MG63 (cell line): ENCODE measurements at places on chromosomes 3 and 15.

GRCh38 chr15:62791694-62792093 lies 250.9 kb upstream of the TPM1 start:
- DNase-seq = no peak

DNA sequence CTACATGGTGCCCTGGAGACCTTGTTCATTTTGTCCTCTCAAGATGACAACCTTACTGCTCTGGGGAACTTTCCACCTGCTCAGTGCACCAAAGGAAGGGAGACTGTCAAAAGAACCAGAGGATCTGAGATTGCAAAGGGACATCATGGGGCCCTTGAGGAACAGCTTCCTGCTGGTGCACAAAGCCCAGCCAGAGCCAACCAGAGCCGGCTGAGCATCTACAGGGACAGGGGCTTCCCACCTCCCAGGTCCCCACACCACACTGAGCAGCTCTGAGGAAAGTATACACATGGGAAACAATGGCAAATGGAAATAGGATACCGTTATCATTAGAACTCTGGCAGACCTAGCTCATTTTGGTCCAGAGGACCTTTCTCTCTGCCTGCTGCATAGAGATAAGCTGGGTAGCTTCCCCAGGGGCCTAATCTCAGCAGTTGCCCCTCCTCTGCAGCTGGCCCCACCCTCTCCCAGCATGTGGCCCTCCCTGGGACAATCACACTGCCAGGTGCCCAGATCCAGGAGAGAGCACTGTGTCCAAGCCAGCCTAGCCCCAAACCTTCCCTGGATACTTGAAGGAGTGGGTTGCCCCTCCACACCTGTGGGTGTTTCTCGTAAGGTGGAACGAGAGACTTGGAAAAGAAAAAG lies 123.4 kb upstream of the PRR20G start:
- DNase-seq = no peak

GRCh38 chr3:49158792-49159191 lies 7.3 kb downstream of the CCDC71 start:
- DNase-seq = peak; percentile 5

GRCh38 chr3:171365489-171365888 lies 94.7 kb downstream of the TNIK start:
- no peak for DNase-seq

GRCh38 chr3:150899141-150899540 lies 6.1 kb downstream of the MINDY4B start:
- DNase-seq = no peak

DNA sequence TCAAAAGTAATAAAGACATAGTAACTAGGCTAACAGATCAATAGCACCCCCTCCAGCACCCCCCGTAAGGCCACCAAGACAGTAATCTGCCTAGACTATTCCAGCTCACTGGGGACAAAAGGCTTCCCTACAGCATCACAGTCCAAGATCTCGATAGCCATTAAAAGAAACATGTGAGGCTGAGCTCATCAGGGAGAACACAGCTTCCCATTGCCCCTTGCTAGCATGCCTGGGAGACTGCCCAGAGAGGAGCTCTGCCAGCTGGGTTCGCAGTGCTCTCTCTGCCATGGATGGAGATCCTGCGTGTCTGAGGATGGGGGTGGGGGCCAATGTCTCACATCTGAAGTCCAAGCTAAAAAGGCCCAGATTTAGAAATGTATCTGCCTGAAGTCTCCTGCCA lies 17.8 kb downstream of the LRIG1 start:
- DNase-seq = peak; percentile 70

DNA sequence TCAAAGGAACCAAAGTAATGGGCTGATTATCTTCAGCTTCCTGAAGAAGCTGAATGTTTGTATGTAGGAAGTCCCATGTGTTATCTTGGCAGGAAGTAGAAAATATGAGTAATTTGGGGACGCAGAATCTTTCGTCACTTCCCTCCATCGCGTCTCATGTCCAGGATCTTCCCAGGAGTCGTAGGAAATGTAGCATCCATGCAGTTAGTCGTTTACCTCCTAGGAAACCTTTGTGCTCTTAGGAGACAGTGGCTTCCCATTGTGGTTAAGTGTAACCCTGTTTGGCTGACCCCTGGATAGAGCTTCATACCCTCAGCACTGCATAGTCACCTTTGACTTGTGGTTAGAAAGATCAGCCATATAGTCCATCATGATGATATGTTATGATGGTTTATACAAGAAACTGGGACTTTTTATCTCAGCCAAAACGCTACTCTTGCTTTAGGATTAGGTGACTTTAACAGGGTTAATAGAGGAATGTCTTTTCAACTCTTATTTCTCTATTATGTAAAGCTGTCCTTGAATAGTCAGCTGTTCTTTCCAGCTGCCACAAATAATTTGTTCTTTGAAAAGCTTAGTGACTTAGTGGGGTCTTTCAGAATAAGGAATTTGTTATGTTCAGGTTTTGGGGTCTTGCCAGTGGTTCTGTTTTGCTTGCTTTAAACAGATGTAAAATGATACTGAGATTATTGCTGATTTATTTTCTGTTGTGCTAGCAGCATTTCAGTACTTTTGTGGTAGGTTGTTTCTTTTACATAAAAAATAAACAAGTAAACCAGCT lies 92.2 kb downstream of the KLHL25 start:
- DNase-seq = no peak

DNA sequence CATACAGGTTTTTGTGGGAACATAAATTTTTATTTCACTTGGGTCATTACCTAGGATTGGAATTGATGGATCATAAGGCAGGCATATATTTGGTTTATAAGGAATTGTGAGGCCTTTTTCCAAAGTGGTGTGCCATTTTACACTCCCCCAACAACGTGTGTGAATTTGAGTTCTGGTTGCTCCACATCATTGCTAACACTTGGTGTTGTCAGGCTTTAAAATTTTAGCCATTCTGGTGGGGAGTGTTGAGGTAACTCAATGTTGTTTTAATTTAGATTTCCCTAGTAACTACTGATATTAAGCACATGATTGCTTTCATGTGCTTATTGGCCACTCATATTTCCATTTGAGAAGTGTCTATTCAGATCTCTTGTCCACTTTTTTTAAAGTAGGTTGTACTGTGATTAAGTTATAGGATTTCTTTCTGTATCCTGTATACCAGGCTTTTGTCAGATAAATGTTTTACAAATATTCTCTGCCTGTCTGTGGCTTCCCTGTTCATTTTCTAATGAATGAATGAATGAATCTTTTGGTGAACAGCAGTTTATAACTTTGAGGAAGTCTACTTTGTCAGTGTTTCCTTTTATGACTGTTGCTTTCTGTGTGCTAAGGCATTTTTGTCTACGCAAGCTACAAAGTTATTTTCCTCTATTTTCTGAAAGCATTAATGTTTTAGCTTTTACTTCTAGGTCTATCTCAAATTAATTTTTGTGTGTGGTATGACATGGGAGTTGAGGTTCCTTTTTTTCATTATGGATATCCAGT lies 17.9 kb upstream of the NR2C2 start:
- DNase-seq = no peak

GRCh38 chr3:48446425-48447193 lies at the start of gene ATRIP:
TSS of gene ATRIP (plus strand) at chr3:48446737. CDS start at chr3:48446846, 109 bp downstream.
- peak; percentile 86 for DNase-seq

DNA sequence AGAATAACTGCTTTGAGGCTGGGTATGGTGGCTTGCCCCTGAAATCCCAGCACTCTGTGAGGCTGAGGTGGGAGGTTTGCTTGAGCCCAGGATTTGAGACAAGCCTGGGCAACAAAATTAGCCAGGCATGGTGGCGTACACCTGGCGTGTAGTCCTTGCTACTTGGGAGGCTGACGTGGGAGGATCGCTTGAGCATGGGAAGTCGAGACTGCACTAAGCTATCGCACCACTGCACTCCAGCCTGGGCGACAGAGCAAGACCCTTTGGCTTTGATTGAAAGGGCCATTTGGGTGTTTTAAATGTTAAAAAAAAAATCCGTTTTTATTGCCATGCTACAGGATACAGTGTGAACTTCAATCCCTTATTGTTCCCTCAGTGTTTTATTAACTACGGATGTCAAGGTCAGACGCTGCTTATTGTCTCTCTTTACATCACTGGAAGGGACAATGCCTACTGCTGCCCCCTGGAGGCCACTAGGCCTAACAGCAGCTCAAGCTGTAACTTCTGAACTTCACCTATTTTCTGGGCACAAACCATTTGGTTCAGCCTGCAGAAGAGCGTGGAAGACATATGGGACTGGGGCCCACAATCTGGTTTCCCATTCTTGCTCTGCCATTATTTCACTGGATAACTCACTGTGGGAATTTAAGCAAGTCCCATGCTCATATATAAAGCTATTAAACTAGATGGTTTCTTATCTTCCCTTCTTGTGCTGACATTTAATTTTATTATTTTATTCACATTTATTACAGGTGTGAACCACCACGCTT lies 15.3 kb upstream of the IREB2 start:
- DNase-seq = peak; percentile 45

GRCh38 chr15:78100886-78101285 lies 8.5 kb downstream of the SH2D7 start:
- DNase-seq = no peak

GRCh38 chr3:16596352-16597032 lies 8.7 kb downstream of the DAZL start:
- no peak for DNase-seq

DNA sequence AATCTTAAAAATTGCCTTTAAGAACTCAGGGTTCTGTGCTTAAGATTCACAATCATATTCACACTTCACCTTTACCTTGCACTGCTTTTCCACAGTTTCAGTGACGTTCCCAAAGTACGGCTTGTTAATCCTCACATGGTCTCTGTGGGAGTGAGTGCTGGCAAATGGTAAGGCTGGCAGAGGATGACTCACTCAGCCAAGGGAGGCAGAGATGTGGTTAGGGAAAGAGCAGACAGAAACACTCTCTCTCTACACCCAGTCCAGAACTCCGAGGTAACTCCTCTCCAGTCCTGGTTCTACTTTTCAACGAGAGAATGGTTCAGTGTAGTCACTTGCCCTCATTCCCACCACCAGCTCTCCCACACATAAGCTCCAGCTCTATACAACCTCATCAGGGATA lies 33.1 kb downstream of the RASGRP1 start:
- DNase-seq = peak; percentile 60

DNA sequence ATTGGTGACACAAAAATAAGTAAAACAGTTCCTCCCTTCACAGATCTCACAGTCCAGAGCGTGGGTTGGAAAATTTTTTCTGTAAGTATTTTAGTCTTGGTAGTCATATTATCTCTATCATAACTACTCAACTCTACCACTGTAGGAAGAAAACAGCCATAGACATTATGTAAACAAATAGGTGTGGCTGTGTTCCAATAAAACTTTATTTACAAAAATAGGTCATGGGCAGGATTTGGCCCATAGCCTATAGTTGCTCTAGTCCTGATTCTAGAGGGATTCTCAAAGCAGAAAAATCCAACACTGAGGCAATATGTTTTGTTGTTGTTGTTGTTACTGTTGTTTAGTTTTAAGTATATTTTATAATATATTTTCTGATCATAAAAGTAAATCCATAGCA lies 206.1 kb upstream of the GADL1 start:
- DNase-seq = no peak

DNA sequence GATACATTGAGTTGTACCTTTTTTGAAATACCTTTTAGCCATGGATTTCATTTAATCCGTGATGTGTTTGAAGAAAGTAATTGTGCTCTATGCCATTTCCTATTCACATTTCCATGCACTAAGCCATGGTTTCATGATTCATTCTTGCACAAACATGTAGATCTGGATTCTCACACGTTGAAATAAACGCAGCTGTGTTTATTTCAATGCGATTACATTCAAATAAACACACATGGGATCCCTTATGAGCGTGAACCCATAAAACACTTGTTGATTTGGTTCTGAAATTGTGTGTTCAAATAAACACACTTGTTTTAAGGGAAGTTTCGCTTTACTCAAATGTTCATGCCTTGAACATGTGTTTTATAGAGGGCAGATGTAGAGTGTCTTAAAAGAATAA lies 39.2 kb downstream of the BBX start:
- no peak for DNase-seq
